Motor neuron (in vitro differentiated cells): ENCODE measurements at places on chromosomes 4 and X. TPM values are rescaled to one million over a fixed set of nuclear protein-coding genes. Genes with fewer than 3 reads are reported as not detected.

Gene HPGDS
- total RNA-seq = 0.41 and 0.47 TPM in 2 replicates

DNA sequence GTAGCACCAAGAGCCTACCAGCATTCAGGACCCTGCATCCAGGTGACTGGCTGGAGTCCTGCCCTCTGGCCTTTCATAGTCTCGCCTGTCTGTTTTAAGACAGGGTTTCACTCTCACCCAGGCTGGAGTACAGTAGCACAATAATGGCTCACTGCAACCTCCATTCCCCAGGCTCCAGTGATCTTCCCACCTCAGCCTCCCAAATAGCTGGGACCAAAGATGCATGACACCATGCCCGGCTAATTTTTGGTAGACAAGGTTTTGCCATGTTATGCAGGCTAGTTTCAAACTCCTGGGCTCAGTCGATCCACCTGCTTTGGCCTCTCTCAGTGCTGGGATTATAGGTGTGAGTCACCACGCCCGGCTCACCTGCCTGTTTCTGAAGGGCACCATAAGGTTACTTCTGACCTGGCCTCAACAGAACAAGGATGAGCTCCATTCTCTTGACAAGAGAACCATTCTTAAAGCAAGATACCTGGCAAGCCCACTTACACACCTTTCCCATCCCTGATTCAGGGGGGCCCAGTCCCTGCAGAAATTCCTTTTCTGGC, 6.7 kb downstream of the RPS4X start:
- ATAC-seq = no peak

Gene WDR17
- total RNA-seq = 17.8 and 22.0 TPM in 2 replicates

GRCh38 chr4:62194342-62194741, 994.2 kb downstream of the ADGRL3 start:
- ATAC-seq = no peak

DNA sequence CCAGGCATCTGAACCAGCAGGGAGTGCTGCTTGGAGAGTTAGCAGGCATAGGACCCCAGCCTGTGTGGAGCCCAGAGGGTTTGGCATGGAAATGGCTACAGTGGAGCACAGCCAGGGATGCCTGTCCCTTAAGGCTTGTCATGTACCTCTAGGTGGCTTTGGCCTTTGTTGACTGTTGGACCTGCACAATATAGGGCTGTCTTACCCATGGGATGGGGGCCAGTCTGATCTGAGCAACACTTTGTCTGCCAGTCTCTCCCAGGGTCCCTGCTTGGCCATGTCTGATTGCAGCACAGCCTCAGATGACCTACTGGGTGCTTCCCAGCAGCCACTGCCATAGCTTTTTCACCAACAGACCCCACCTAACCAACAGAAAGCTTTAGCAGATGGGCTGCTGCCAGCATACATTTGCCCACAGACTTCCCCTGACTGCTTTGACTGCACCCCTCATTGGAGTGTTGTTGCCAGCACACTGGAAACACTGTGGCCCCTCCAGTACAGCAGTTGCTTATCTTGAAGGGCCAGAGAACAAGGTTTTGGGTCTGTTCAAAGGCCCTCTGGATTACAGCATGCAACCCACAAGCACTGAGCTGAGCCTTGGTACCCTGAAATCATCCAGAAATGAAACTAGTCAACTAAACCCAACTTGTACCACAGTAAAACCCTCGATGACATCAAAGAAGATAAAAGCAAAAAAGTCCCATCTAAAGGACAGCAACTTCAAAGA, 22.1 kb downstream of the ANAPC10 start:
- no peak for ATAC-seq

Gene MTNR1A
- total RNA-seq = 0.43 TPM in 1 of 2 replicates, not detected in the other

Gene BBS12
- 4.9 and 5.0 TPM in 2 replicates for total RNA-seq

- no peak for ATAC-seq
These were observed 1391.1 kb downstream of the FSTL5 start for GRCh38 chr4:160772668-160773067.

DNA sequence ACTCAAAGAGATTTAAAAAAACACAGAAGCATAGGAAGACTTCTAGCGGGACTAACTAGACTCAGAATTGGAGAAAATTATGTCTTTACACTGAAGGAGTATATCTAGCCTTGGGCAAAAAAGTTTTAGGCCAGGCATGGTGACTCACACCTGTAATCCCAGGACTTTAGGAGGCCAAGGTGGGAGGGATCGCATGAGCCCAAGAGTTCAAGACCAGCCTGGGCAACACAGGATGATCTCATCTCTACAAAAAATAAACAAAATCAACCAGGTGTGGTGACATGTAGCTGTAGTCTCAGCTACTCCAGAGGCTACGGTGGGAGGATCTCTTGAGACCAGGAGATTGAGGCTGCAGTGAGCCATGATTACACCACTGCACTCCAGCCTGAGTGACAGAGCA, 99.5 kb downstream of the NEUROG2 start:
- ATAC-seq = no peak

Gene GPRIN3
- 6.8 and 7.0 TPM in 2 replicates for total RNA-seq

DNA sequence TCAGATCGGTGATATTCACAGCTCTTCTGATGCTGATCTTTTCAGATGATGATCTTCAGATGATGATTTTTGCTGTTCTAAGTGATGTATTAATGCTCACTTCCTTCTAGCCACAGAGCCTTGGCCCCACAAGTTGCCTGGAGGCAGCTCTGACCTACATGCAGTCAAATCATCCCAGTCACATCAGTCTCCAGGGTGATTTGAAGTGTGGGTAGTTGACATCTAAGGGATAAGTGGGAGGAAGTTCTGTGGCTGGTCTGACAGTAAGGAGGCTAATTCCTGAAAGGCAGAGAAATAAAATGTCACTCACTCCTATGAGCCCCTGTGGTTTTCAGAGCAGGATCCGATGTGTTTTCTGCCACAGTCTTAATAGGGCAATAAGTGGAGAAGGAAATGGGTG, 79.8 kb upstream of the RPL34 start:
- peak; percentile 35 for ATAC-seq

Gene CXCL11
- total RNA-seq = 3.6 TPM in 2 replicates
